ENCODE measurements at places on chromosomes 5 and 9.

DNA sequence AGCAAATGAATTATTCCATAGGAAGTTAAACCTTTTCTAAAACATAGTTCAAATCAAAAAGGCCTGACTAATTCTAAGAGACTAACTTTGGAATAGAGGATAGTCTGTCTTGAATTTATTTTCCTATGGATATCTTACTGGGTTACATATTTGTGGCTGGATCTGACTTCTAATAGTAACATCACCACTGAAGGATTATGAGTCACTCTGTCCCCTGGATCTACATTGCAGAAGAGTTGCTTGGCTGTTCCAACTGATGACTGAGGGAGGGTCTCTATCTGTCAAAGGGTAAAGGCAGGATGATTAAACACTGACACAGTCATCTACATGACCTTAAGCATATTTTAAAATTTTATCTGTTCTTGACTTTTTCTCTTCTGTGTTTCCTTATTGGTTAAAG is 119.6 kb upstream of the FST start:
- no peak for DNase-seq

GRCh38 chr5:108681079-108681921 is 66.4 kb upstream of the FER start:
- no peak for DNase-seq

DNA sequence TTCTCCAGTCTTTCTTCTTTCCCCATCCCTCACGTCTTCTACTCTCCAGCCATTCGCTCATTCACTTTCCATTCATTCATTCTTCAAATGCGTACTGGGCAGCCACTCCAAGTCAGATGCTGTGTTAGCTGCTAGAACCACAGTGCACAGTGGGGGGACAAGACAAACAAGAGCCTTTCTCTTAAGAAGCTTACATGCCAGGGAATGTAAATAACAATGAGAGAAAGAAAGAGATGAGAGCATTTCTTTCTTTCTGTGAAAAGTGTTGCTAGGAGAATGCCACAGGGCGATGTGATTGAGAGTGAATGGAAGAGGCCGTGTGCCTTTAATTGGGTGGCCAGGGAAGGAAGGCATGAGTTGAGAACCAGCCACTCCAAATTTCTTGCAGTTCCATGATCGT is 46.3 kb upstream of the SMIM23 start:
- DNase-seq: no peak

- DNase-seq: no peak
Observed at GRCh38 chr9:123775289-123776284, 154.3 kb downstream of the DENND1A start.

DNA sequence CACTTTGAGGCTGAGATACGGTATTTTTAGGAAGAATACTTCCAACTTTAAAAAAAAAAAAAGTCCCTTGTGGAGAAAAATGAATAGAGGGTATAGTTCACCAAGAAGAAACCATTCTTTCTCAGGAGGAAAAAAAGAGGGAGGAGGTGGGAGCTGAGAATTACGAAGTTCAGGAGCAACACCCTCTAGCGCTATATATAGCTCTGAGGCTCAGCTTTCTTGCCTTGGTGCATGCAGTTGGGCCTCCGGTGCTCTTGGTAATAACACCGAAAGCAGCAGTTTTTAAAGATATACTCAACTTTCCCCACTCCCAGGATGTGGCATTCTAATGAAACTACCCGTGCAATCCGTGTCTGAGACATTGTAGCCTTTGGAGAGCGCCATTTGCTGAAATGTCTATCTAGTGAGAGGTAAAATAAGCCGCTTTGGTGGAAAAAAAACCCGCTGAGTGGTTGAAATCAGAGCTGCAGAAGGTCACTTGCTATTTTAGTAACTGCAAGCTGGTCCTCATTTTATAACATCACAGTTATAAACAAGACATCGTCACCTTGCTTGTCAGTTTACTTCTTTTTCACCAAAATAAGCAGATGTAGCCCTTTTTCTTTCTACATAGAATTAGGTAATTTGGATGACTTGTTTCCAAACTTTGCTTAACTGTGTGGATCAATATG is 156.4 kb downstream of the RORB start:
- no peak for DNase-seq

GRCh38 chr5:178590141-178590923 is at the start of gene COL23A1:
Gene COL23A1 (minus strand): TSS chr5:178590393.
- no peak for DNase-seq

- no peak for DNase-seq
Observed at GRCh38 chr5:137696481-137696880, 39.4 kb downstream of the KLHL3 start.

GRCh38 chr9:92494856-92495255 is 12.6 kb upstream of the ASPN start:
- no peak for DNase-seq

- DNase-seq: no peak
Observed at GRCh38 chr5:6615034-6615815, 17.6 kb downstream of the NSUN2 start.

DNA sequence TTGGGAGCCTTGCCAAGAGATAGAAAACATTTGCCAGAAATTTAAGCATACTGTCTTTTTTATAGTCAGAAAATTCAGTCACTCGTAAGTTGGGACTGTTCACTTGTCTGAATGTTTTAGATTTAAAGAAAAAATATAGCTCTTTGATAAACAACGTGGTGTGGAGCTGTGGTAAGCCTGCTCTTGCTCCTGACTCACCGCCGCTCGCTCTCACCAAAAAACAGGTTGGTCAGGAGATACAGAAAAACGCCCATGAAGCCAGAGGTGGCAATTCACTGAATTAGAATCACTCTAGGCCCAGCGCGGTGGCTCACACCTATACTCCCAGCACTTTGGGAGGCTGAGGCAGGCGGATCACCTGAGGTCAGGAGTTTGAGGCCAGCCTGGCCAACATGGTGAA is 6.2 kb downstream of the LNPEP start:
- no peak for DNase-seq

DNA sequence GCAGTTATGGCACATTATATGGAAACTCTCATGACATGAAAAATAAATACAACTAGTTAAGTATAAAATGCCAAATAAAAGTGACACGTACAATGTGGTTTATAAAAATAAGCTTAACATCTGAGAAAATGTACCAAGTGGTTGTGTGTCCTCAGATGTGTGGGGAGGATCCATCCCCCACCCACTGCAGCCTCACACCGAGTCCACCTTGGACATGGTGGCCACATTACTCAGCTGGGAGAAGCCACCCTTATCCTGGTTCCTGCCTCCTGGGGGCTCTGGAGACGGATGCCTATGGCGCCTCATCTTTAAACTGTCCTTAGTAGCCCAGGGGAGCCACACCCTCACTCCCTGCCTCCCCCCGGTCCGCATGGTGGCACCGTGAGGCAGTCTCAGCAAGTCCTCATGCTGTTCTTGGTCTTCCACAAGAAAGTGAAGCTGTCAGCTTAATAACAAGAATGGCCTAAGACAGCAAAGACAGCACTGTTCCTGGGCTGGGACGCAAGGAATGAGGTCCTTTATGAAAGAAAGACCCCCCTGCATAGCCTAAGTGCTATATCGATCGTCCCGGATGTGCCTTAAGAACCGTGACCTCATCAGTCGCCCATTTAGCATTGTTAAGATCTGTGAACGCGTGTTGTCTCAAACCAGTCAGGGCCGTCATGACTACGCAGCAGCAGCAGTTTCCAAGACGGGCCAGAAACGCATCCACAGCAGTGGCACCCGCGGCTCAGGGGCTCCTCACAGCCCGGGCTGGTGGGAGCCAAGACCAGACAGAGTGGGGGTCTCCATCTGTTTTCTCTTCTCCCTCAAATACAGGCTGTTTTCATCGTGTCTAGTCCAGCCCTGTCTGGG is 56.4 kb downstream of the IPPK start:
- no peak for DNase-seq

DNA sequence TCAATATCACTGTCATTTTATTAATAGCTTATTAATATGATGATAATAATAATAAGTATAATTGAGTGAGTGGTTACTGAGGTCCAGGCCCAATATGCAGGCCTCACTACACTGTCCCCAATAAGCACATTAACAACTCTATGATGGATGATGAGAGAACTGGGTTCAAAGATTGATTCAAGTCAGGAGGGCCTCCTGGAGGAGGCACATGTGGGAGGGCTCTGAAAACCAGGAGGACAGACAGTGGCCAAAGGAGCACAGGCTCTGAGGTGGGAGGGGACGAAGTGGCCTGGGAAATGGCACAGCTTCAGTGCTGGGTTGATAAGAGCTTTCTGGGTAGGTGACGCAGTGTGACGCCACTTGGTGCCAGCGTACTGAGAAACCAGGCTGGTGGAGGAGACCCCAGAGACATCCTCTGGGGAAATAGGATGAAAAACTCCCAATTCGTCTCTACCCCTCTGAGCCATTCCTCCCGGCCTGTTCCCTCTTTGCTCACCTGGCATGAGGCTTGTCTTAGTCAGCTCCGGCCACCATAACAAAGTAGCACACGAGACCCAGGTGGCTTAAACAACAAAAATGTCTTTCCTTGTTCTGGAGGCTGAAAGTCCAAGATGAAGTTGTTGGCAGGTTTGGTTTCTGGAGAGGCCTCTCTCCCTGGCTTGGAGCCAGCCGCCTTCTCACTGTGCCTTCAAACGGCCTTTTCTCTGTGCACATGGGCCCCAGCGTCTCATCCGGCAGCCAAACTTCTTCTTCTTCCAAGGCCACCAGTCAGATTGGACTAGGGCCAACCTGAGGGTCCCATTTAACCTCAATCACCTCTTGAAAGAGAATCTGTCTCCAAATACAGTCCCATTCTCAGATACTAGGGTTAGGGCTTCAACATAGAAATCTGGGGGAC is 31.6 kb downstream of the NTNG2 start:
- no peak for DNase-seq
